ENCODE measurements at places on chromosomes 7 and 10.

DNA sequence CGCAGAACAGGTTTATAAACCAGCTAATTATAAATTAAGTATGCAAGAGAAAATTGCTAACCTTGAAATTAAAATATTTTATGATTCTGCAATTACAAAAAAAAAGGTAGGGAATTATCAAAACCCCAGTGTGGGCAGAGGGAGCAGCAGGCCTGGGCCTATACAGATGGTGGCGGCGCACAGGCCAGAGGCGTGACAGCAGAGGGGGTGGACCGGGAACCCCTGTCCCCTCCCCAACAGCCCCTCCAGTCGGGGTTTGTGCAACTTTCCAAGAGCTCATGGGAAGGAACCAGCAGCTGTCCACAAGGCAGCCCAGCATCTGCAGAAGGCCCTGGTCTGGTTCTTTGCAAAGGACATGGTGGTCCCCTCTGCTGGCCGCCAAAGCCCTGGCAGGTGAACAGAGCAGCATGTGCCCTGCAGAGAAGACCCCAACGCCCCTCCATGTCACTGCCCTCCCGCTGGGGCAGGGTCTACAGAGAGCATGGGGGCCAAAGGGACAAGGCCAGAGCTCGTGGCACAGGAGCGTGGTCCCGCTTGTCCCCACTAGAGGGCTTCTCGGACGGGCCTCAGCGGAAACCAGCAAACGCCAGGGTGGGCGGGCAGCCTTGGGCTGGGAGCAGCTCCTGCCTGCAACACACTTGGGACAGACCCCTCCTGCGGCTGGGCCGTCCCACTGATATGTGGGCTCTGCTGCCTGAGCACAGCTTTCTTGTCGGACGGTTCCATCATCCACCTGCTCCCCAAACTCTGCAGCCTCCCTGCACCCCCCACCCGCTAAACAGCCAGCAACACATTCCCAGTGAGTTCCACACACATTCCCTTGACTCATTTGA, 75.1 kb downstream of the EBF3 start:
- no peak for DNase-seq

DNA sequence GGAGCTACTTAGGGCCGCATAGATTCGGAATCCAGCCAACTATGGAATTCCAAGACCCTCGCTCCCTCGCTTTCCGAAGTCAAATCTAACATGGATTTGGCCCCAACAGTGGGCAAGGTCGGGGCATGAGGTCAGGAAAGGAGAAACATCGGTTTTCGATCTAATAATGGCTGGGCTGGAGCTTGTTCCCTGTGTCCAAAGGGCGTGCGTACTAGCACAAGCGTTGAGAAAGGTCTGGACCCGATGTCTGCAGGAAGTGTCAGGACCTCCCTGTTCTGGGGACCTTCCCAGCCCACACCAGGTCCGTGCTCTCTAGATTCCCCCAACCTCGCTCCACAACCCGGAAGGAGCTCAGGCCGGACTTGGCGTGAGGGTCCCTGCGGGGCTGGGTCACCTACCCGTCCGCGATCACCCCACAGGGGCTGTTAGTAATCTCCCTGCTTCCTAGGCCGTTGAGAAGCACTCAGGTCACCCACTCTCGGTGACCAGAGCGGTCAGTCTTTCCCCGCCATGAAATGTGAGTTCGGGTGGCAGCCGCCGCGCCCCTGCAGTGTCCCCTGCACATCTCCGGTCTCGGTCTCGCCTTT, 4.8 kb downstream of the FEZF1 start:
- DNase-seq = no peak

GRCh38 chr10:28592953-28593352, 60.0 kb downstream of the WAC start:
- DNase-seq = no peak

GRCh38 chr7:441684-442421, 77.8 kb downstream of the PDGFA start:
- no peak for DNase-seq

DNA sequence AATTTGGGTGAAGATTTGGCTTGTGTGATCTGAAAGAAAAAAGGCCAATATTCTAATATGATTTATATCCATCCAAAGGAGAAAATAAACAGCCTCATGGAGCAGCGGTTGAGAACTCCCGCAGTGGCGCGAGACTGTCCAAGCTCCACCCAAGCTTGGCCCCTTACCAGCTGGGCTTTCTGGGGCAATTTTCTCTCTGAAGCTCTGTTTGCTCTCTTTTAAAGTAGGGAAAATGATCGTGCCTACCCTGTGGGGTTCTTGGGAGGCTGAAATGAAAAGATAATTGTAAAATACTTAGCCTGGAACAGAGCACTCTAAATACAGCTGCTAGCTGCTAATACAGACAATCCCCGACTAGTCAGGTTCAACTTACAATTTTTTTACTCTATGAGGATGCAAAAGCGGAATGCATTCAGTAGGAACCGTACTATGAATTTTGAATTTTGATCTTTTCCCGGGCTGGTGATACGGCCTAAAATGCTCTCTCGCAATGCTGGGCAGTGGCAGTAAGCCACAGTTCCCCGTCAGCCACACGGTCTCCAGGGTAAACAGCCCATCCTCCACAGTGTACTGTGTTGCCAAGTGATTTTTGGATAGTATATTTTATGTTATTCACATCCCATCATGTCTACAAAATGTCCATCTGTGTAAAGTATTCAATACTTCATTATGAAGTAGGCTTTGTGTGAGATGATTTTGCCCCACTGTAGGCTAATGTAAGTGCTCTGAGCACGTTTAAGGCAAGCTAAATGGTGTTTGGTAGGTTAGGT, 137.7 kb downstream of the CHN2 start:
- DNase-seq = no peak

DNA sequence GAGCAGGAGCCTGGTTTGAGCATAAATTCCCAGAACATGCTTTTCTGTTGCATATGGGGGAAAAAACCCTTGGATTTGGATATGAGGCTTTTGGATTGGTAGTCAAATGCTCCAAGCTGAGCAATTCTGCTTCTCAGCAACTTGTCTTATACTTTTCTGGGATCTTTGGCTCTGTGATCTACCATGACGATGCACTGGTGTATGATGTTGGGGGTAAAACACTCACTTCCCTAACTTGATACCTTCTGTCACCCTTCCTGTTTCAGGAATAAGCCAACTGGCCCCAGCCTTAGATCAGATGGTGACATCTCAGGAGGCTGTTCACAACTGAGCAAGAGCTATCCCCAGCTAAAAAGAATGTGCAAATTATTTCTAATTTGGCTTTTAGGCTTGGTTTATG, 13.1 kb upstream of the CPA4 start:
- no peak for DNase-seq

- no peak for DNase-seq
These were observed 49.7 kb downstream of the CCDC71L start for GRCh38 chr7:106610996-106611886.

GRCh38 chr10:22630234-22631174, 83.9 kb downstream of the PIP4K2A start:
- no peak for DNase-seq

GRCh38 chr7:17598305-17598704, 299.9 kb downstream of the AHR start:
- no peak for DNase-seq

DNA sequence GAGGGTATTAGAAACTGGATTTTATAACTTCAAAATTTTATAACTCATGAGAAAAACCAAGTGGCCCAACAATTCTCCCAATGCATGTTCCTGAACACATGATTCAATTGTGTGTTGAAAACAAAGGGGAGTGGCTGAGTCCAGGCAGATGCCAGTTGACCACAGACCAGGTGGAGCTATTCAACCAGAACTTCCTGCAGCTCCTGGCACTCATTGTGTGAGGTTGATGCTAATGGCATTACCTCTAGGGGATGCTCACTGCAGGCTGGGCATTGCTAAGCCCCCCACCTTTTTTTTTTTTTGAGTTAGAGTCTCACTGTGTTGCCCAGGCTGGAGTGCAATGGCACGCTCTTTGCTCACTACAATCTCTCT, 20.3 kb downstream of the MYOF start:
- no peak for DNase-seq

GRCh38 chr10:48940372-48940771, 732 bp upstream of the LRRC18 start:
- no peak for DNase-seq

DNA sequence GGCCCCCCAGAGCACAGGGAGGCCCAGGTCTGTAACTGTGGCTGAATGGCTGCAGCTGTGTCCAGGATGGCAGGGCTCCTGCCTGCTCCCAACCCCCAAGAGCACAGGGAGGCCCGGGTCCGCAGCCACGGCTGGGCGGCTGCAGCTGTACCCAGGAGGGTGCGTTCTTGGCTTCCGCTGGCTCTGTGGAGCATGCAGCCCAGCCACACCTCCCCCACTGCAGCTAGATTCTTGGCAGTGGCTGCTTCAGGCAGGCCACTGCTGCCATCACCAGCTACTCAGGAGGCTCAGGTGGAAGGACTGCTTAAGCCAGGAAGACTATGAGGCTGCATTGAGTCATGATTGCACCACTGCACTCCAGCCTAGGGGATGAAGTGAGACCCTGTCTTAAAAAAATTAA, 27.9 kb downstream of the C7orf25 start:
- DNase-seq = no peak

- no peak for DNase-seq
These were observed 65.5 kb downstream of the CPVL start for GRCh38 chr7:29080803-29081202.

GRCh38 chr7:47771336-47771989, 176.8 kb downstream of the PKD1L1 start:
- DNase-seq = no peak

DNA sequence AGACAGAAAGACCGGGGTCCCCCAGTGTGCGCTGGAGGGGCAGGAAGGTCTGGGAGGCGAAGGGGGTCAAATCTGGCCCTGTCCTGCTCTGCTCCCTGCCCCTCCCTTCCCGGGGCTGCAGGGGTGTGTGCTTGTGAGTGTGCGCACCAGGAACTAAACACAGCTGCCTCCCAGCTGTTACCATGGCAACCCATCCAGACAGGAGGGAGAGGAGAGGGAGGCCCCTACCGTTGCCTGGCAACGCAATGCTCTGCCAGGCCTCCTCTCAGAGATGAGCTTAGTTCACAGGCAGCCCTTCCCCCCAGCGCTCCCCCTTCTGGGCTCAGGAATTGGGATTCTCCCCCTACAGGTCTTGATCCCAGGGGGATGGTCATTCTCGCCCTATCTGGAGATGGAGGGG, 6.1 kb downstream of the NYAP1 start:
- peak; percentile 99 for DNase-seq

GRCh38 chr7:98189559-98189958, 21.7 kb upstream of the BHLHA15 start:
- DNase-seq = no peak

GRCh38 chr7:70589010-70589409, 542.9 kb upstream of the GALNT17 start:
- DNase-seq = no peak

DNA sequence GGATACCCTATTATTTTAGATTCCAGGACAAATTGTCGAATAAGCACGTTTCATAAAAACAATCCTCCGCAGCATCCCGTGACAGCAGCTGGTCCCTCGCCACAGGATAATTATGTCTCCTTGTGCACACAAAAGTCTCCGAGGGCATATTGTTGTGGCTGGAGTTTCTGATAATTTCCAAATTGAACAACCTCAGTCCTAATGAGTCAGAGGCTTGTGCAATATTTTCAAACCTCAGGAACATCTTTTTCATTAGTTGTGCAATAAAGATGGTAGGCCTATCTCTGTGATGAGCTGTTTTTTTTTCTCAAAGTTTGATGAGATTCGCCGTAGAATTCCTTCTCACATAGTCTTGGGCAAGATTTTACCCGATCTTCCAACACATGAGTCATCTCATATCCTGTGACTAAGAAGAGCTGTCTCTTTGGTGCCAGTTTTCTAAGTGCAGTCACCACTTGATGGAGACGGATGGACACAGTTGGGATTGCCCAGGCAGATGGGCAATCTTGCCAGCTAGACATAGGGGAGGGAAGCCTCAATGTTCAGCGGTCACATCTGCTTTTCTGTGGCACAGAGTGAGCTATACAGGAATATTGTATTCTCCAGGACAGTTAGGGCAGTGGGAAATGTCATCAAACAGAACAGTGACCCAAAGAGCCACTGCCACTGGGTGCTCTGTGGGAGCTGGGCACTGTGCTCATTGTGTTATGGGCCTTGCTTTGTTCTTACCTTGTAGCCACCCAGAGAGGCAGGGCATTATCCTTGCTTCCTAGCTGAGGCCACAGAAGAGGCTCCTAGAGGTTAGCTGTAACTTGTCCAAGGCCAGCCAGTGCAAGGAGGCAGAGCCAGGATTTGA, 7.8 kb downstream of the HTRA1 start:
- DNase-seq = no peak

- no peak for DNase-seq
These were observed 588 bp downstream of the SAP25 start for GRCh38 chr7:100572949-100573675.

DNA sequence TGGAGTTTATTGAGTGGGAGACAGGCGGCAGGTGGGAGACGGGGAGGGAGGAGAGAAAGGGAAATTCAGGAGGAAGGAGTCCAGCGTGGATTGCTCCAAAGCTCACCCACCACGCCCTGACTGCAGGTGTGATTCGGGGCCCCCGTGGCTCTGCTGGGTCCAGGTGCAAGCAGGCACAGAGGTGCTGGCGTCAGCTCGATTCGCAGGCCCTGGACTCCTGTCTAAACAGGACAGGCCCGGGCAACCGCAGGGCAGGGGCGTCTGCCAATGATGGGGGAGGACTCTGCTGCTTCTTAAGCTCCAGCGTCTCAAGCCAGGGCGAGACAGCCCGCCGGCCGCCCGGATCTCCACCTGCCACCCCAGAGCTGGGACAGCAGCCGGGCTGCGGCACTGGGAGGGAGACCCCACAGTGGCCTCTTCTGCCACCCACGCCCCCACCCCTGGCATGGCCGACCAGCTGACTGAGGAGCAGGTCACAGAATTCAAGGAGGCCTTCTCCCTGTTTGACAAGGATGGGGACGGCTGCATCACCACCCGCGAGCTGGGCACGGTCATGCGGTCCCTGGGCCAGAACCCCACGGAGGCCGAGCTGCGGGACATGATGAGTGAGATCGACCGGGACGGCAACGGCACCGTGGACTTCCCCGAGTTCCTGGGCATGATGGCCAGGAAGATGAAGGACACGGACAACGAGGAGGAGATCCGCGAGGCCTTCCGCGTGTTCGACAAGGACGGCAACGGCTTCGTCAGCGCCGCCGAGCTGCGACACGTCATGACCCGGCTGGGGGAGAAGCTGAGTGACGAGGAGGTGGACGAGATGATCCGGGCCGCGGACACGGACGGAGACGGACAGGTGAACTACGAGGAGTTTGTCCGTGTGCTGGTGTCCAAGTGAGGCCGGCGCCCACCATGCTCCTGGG, at the start of gene CALML3:
CALML3 (plus strand) TSS at position 321 of the 920 bp plus-strand sequence; CDS start at position 446, 125 bp downstream.
- DNase-seq = no peak

DNA sequence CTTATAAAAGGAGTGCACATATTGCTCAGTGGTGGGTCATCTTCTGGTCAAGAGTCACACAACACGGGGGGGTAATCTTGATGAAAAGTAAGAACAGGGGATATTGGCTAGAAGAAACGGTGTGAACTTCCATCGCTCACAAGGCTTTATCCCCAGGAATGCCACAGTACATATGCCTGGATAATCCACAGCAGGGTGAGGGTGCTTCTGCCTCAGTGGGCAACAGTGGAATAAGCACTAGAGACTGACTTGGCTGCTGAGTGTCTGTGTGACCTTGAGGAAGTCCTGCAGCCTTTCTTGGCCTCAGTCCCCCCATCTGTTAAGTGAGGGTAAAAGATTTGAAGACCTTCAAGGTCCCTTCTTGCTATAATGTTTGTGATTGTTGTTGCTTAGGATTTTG, 44.9 kb upstream of the SHH start:
- no peak for DNase-seq

GRCh38 chr7:15168489-15168888, 265.9 kb upstream of the DGKB start:
- DNase-seq = no peak

- no peak for DNase-seq
These were observed 19.6 kb downstream of the PTPRE start for GRCh38 chr10:127926455-127926854.

All from NCI-H2171 (cell line).